T-helper 1 cell (primary cell): ENCODE measurements at places on chromosomes 11 and 22.
A peak's percentile ranks its signal among the peaks of the same experiment; 100 is the strongest.

DNA sequence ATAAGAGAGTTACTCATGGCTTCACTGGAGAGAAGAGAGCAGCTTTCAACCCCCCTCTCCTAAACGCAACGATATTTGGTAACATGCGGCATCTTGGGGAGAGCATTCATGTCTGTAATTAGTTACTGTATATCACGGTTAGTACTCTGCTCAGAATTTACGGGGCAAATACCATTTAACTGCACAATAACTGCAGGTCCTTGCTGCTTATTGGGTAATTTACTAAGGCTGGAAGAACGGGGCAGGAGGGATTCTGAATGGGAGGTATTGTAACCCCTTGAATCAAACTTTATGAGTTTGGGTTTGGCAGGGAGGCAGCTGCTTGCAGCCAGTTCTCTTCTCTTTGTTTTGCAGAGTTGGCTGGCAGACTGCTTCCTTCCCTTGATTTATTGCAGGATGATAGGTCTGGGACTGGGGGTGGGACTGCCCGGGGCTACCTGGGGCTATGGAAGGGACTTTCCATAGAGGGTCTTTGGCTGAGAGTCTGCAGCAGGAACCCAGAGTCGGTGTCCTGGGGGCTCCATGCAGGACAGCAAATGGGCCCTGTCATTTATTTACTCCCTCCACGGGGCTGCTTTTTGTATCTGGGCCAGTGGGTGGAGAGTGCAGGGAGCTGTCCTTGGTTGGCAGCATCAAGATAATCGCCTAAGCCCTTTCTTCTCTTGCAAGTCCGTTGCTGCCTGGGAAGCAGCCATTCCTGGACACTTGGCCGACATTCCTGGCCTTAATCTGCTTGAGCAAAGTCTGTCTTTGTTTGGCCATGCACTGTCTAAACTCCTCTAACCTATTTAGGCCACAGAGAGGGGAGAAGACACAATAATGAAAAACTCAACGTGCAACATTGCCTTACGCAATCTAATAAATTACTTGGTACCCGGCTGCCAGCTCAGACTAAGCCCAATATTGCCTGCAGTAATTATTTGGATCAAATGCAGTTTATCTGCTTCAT, 188.9 kb downstream of the ST3GAL4 start:
- DNase-seq = no peak

DNA sequence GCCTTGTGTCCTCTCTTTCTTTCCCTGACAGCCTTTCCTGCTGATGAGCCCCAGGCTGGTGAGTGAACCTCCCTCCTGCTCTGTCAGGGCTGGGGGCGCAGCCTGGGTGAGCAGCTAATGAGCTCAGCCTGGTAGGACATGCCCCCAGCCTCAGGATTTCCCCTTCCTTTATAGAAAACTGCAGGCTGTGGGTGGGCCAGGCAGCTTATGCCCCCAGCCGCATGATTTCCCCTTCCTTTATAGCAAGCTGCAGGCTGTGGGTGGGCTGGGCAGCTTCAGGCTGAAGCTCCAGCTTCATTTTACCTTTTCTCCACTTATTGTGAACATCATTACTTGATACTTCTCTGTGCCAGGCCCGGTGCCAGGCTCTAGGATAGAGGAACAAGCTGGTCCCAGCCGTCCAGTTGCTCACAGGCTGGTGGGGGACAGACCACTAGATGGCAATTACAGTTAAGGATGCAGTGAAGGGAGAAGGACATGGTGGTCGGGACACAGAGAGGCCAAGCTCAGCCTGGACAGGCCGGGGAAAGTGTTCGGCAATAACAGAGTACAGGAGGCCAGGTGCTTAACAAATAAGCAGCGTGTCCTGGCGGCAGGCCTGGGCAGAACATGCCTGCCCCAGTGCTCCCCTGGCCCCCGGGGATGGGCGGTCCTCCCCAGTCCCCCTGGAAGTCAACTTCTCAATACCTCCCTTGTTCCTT, 5.3 kb downstream of the LGALS12 start:
- no peak for DNase-seq

DNA sequence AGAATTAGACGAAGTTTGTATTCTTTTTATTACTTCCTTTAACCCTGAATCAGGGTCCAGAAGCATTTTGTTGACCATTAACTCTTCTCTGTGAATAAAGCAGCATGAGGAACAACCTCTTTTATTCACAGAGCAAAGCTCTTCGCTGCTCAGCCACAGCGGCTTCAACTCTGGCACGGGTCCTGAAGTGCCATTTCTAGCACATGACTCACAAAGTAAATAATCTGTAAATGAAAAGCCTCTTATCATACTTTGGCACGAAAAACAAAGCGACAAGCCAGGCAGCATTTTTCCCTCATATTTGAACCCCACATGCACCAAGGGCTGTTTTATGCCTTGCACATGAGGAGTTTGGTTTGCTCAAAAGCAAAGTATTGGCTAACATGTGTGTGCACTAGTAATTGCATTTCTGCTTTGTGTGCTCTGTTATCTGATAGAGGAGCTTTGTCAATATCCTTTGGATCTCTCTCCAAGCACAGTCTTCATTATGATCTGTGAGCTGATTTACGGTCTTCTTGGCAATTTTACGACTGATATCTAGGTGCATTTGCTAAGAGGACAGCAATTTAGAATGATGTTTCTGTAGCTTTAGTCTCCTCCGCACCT, 33.0 kb upstream of the APOBEC3A start:
- no peak for DNase-seq

DNA sequence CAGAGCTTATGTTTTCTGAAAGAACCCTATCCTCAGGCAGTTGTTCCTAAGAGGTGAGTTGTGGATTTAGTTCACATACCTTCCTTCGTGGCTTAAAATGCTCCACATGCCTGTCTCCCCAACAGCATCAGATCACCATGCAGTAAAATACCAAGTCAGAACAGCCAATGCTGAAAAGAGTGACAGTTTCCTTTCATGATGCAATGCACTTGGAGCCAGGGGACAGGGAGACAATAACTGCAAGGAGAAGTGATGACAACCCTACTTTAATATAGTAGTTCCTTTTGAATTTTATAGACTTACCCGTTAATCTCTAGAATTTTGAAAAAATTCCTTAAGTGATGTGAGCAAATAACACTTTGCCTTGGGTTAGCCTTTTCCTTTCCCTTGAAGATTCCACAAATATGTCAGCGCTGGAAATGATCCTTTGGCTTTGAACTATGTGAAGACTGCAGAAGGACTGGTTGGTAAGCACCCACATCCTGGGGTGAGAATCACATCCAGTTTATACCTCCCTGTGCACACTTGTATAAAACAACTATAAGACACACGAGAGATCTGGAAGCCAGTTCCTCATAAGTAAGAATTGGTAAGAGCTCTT, 71.2 kb downstream of the PIWIL4 start:
- DNase-seq = no peak

DNA sequence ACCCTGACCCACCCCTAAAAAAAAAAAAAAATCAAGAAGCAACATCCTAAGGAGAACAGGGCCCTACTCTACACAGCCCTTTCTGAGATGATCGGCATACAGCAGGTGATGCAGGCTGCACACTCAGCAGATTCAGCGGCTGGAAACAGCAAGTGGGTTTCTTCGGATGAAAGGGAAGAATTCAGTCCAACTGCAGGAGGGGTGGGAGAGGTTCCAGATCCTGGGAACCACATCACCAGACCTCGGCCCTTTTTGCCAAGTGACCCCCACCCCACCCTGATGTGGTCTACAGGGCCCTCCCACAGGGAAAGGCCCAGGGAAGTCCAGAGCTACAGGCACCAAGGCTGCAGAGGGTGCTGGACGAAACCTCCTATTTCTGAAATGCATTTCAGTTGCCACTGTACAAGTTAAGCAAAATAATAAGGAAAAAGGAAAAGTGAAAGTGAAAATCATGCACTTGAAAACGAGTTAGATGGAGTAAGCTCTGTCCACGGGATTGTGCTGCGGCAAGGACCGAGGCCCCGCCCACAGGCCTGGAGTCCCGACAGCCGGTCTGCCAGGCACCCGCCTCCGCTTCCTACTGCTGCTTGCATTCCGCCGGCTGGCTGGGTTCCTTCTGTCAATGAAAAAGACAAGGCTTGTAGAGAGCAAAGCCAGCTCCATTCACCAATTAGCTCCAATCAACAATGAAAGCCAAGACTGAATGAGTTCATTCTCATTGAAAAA, 16.0 kb upstream of the PHLDA2 start:
- DNase-seq = no peak

- DNase-seq = no peak
Measured at GRCh38 chr11:76610871-76611475, 59.6 kb downstream of the LRRC32 start.

- no peak for DNase-seq
Measured at GRCh38 chr11:123056835-123057491, 5.0 kb downstream of the HSPA8 start.

DNA sequence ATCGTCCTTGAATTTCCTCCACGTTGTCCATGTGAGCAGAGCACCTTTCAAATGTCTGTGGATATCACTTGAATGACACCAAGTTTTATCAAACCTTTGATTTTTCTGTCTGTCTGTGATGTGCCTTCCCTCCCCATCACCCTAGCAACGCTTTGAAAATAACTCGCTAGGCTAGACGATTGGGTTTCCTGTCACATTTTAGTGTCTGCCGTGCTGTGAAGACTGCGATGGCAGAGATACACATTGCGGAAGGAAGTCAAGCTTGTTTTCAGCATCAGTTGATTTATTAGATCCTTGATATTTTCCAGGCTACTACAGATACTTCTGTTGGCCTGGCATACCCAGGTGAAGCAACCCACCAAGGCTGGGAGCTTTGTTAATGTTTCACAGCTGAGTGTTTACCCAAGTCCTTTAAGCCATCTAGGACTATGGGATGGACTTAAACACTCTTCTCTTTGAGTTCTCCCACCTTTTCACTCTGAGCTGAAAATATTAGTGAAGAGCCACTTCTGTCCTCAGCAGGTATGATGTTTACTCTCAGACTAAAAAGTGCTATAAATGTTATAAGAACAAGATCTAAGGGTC, 93.6 kb upstream of the CD44 start:
- peak; percentile 86 for DNase-seq

GRCh38 chr11:65116370-65117205, 913 bp downstream of the ZNHIT2 start:
- no peak for DNase-seq

DNA sequence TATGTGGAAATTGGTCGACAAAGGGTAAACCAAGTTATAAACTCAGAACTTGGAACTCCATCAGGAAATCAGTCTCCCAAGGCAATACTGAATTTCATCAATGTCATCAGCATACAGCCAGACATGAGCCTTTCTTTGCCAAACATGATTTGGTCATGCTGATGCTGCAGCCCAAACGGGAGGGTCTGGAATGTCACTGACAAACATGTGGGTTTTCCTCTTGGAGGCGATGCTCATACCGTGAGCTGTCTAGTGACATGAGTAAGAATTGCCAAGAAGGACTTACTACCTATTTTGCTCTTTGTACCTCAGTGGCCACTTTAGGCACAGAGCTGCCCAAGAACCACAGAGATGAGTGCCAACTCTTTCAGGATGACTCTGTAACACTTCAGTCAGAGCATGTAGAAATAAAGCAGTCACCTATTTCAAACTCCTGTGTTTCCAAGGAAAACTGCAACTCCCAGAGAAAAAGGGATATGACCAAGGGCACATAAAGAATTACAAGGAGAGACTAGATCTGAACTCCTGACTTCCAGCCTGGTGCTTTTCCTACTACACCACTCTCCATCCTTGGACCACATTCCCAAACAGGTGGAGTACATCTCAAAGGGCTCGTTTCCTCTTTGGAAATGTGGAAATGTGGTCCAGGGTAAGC, 24.3 kb upstream of the MRGPRX2 start:
- no peak for DNase-seq

- DNase-seq = no peak
Measured at GRCh38 chr22:46085828-46086576, 64.3 kb upstream of the PPARA start.

- DNase-seq = no peak
Measured at GRCh38 chr22:33888821-33889220, 31.5 kb downstream of the LARGE1 start.

- no peak for DNase-seq
Measured at GRCh38 chr11:118339281-118339961, 3.1 kb downstream of the CD3D start.

GRCh38 chr22:20089977-20090729, 10.1 kb downstream of the DGCR8 start:
- DNase-seq = no peak

GRCh38 chr11:69567951-69568808, 72.8 kb upstream of the CCND1 start:
- no peak for DNase-seq

- no peak for DNase-seq
Measured at GRCh38 chr11:10567446-10567845, 1.0 kb downstream of the LYVE1 start.

GRCh38 chr11:30474151-30474954, 111.8 kb downstream of the MPPED2 start:
- DNase-seq = no peak

DNA sequence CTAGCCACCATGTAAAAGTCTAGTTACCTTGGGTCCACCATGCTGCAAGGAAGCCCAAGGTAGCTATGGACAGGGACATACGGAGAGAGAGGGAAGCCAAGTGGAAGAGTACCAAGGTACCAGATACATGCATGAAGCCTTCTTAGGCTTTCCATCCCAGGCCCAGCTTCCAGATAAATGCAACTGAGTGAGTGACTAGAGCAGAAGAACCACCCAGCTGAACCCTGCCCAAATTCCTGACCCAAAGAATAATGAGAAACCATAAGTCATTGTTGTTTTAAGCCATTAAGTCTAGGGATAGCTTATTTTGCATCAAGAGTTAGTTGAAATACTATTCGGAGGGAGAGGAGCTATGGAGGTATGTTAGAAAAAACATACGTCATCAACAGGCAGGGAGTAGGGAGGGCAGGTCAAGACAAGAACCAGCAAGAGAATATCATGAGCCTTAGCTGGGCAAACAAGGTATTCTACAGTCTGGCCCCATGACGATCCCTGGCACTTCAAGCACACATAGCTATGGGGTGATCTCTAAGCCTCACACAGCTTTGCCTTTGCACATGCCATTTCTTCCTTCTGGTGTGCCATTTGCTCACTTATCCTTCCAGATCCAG, 36.5 kb upstream of the APLNR start:
- no peak for DNase-seq

GRCh38 chr11:65130631-65131416, 3.5 kb downstream of the SYVN1 start:
- DNase-seq = no peak

GRCh38 chr11:72624496-72625201, 49.6 kb downstream of the PDE2A start:
- no peak for DNase-seq

GRCh38 chr11:10611979-10612862, 43.8 kb upstream of the LYVE1 start:
- no peak for DNase-seq

DNA sequence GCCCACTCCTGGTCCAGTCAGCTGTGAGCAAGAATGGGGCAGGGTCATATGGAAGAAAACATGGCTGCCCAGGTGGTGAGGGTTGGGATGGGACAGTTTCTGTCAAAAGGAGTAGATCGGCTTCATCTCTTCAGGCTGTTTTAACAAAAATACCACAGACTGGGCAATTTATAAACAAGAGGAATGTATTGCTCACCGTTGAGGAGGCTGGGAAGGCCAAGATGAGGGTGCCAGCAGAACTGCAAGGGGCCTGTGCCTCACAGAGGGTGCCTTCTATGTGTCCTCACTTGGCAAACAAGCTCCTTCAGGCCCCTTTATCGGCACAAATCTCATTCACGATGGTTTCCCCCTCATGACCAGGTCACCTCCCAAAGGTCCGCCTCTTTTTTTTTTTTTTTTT, 18.1 kb upstream of the RELT start:
- DNase-seq = no peak
